ENCODE measurements at places on chromosomes 7 and 10. TPM values are rescaled to one million over a fixed set of nuclear protein-coding genes. Genes with fewer than 3 reads are reported as not detected.

The ZNF282 gene
- total RNA-seq: 23.0 TPM

The SGMS1 gene
- 40.5 TPM for total RNA-seq

The LIPK gene
- not detected for total RNA-seq

The UCMA gene
- total RNA-seq: not detected

The GJD4 gene
- not detected for total RNA-seq

The C10orf53 gene
- total RNA-seq: not detected

The JCAD gene
- 10.2 TPM for total RNA-seq

The TLX1 gene
- not detected for total RNA-seq

The TMEM176A gene
- total RNA-seq: not detected

The SPACDR gene
- total RNA-seq: 0.88 TPM

The URGCP gene
- total RNA-seq: 23.2 TPM

The PTEN gene
- total RNA-seq: 150 TPM

The OR6V1 gene
- total RNA-seq: not detected

The SLC26A5 gene
- total RNA-seq: not detected

The IKZF1 gene
- not detected for total RNA-seq

The KCNH2 gene
- not detected for total RNA-seq

The SFRP5 gene
- not detected for total RNA-seq

The OR6B1 gene
- total RNA-seq: not detected

The KIAA1549 gene
- 3.3 TPM for total RNA-seq

The HACD1 gene
- 21.9 TPM for total RNA-seq

The FXYD4 gene
- total RNA-seq: not detected

The COL13A1 gene
- 34.2 TPM for total RNA-seq

The PDZD7 gene
- total RNA-seq: 0.57 TPM

The ZNF804B gene
- not detected for total RNA-seq

The CTAGE6 gene
- total RNA-seq: 0.22 TPM

The ZNF789 gene
- total RNA-seq: 9.7 TPM

The RBP4 gene
- total RNA-seq: not detected

The HMX3 gene
- total RNA-seq: not detected

The EVX1 gene
- total RNA-seq: not detected

Data from placental pericyte (primary cell).